Upper lobe of left lung (tissue), 6 donors: ENCODE measurements at places on chromosomes 1 and 21. TPM values are rescaled to one million over a fixed set of nuclear protein-coding genes. Genes with fewer than 3 reads are reported as not detected.

The UBL4B gene
- total RNA-seq = not detected

DNA sequence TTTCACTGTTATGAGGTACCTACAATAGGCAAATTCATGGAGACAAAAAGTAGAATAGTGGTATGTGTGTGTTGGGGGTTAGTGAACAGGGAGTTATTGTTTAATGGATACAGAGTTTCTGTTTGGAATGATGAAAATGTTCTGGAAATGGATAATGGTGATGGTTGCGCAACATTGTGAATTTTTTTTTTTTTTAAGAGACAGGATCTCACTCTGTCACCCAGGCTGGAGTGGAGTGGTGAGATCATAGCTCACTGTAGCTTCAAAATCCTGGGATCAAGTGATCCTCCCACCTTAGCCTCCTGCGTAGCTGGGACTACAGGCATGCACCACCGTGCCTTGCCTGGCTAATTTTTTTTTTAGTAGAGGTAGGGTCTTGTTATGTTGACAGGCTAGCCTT, 34.5 kb upstream of the TRABD2B start:
- DNase-seq = no peak

GRCh38 chr21:32499249-32500055, 85.9 kb downstream of the TCP10L start:
- no peak for DNase-seq

DNA sequence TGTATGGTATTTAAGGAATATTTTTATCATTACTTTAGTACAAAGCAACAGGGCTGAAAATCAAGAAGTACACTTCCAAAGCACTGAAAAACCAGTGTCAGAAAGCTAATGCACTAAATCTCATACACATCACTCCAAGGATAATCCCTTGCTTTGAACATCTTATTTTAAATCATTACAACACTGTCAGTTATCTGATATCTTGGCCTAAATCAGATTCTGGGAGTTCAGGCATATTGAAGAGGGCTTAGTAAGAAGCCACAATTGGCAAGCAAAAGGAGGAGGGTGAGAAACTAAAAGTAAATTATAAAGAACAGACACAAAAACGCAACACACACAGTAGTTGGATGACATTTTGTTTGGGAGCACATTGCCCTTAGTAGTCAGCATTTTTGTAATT, 448.4 kb downstream of the PCP4 start:
- no peak for DNase-seq

DNA sequence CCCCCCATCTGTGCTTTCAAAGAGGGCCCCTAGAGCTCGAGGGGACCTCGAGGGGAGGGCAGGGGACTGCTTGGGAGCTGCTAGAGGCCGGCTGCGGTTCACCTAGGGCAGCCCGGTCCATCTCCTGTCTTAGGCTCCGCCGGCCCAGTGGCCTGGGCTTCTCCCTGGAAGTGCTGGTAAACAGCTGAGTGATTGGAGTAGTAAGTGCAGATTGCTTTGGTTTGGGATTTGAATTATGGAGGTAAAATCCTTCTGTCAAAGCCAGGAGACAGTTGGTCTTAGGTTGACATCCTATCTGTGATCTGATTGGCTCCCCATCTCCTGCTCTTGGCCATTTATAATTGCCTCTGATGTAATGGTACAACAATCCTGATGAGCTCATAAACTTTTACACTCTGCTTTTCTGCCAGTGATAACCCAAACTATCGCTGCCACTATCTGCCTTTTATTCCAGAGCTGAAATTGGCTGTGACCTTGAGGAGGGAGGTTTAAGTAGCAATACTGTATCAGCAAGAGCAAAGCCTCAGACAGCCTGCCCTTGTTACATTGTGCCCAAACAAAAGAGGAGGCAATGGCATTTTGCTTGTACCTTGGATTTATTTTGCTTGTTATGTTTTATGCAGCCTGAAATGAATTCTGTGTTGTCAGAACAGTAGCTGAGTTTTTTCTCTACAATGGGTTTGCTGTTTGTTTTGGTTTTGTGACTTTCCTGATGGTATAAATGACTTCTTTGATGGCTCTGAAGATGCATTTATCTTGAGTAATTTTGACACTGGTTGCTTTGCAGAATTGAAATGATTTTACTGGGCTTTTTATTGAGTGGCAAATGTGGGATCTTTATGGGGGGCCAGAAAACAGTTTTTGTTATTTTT, 2.4 kb downstream of the ARID1A start:
- peak; percentile 59 for DNase-seq

DNA sequence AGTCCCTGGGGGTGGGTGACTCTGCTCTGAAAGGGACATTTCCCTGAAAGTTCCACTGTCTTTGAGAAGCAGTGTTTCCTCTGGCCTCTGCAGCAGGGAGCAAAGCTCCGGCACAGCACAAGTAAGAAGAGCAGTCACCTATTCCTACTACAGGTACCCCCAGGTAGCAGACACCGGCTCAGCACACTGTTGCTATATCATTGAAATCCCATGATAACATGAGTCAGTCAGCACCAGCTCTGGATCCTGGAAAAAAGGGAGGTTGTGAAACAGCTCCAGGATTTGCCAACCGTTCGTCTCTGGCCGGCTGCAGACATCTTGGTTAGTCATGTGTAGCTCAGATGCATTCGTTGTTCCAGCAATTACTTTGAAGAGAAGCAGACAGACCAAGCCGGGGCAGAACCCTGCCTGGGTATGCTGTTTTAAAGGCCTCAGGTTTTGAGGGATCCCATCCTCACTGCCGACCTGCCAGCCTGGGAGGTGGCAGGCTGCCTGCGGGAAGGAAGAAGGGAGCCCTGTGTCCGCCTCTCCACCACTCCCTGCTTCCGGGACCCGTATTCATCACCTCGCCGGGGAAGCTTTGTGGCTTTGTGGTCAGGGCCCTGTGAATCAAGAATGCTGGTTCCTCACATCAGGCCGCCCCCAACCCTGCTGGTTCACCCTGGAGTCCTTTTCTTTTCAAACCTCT, 139.2 kb downstream of the CLIC6 start:
- DNase-seq = peak; percentile 20
